ENCODE measurements at places on chromosomes 1 and 21. TPM values are rescaled to one million over a fixed set of nuclear protein-coding genes. Genes with fewer than 3 reads are reported as not detected.

- no peak for DNase-seq
Measured at GRCh38 chr1:157878059-157878458, 36.5 kb upstream of the CD5L start.

DNA sequence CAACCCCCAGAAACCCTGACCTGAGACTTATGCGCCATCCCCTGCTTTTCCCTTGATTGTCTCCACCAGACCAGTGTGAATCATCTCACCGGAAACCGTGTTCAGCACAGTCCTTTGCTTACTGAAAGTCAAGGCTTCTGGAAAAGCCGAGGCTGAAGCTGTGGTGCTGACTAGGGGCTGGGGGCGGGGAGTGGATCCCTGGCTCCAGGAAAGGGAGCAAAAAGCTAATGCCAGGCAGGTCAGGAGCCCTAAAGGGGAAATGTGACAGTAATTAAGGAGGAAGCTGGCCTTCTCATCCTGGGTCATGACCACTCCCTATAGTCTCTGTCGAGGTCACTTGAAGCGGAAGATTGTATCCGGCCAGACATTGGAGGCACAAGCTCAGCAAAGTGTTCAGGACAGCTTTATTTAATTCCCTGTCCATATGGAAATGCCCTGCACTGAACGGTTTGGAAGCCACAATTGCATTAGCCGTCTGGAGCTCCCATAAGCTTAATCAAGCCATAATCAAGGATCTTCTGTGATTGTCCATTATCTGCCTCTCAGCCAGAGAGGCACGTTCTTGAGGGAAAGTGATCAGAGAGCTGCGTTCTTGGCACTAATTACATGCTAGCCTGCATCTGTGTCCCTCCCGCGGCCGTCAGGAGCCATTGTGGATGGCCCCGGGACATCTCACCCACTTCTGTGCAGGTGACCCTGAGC lies 403.6 kb downstream of the RRAGC start:
- no peak for DNase-seq

GRCh38 chr1:209387271-209387968 lies 196.1 kb upstream of the CAMK1G start:
- DNase-seq: no peak

DNA sequence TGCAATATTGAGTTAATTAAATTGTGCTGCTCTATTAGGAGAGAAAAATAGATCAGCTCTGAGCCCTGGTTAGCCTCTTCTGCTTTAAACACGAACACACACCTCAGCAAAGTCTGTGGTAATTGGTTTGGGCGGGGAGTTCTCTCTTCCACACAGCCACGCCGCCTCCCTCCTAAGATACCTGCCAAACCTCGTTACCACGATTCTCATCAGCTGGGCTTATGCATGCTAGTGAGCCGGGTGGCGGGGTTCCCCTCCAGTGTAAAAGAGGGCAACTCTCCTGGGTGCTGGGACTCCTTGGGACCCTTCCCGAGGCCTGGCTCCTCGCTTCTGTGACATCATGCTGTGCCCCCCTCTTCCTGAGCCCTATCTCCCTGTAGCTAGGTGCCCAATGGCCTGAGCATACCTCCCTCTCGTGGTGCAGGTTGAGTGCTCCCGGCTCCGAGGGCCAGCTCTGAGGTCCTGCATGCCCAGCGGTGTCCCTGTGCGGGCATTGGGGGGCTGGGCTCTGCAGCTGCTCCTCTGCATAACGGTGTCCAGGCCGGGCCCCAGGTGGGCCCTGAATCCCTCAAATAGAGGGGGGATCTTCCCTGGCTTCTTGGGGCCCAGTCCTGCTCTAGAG lies 182.9 kb downstream of the PRDM16 start:
- no peak for DNase-seq

- DNase-seq: no peak
Measured at GRCh38 chr1:176602388-176603004, 139.5 kb downstream of the PAPPA2 start.

SPOCD1 gene
- polyA plus RNA-seq: 0.36 TPM

DNA sequence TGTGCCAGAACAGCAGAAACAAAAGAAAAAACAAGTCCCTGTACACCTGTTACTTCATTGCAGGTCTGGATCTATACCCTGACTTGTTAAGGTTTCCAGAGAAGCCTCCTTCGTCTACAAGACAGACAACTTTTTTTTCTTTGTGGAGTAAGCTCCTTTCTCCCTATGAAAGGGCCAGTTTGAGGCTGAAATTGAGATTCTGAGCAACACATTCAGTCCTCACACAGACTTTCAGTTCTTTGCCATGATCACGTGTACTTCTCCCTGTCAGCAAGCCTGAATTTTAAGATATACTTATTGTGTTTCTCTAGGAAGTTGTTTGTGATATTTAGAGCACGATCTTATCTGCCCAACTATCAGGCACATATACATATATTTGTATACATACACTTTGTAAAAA lies 374.0 kb downstream of the NTNG1 start:
- no peak for DNase-seq

DNA sequence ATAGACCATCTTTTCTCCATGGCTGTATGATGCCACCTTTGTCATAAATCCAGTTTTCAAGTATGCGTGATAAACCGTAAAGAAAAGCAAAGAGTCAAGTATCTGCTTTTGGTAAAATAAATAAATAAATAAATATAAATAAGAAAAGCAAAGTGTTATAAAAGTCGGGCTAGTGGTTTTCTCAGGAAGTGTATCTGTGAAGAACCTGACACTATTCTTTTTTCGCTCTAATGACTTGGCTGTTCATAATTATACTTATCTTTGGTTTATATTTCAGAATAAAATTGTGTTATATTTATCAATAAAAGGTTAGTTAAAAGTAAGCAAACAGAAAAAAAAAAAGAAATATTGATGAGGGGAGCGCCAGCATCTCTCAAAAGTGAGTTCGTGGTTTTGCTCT lies 594 bp upstream of the EXO5 start:
- DNase-seq: no peak

- DNase-seq: no peak
Measured at GRCh38 chr1:233518344-233518743, 95.6 kb upstream of the KCNK1 start.

DNA sequence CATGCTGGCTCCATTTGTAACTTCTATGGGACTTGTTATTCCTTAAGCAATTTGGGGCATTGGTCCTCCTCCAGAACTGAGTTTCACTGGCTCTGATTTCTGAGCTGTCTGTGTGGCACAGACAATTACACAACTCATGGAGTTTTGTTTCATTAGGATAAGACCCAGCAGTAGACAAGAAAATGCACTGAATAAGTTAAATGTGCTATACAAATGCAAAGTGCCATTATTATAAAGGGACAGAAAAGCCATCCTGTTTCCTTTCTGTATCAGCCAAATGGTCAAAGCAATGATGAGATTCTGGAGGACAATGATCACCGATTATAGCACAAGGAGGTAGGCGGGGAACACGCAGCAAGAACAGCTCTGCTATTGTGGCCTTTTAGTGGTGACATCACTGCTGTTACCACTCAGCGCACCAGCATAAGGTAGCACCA lies 81.9 kb downstream of the CNIH3 start:
- no peak for DNase-seq

- no peak for DNase-seq
Measured at GRCh38 chr1:94716965-94717364, 103.2 kb upstream of the SLC44A3 start.

DNA sequence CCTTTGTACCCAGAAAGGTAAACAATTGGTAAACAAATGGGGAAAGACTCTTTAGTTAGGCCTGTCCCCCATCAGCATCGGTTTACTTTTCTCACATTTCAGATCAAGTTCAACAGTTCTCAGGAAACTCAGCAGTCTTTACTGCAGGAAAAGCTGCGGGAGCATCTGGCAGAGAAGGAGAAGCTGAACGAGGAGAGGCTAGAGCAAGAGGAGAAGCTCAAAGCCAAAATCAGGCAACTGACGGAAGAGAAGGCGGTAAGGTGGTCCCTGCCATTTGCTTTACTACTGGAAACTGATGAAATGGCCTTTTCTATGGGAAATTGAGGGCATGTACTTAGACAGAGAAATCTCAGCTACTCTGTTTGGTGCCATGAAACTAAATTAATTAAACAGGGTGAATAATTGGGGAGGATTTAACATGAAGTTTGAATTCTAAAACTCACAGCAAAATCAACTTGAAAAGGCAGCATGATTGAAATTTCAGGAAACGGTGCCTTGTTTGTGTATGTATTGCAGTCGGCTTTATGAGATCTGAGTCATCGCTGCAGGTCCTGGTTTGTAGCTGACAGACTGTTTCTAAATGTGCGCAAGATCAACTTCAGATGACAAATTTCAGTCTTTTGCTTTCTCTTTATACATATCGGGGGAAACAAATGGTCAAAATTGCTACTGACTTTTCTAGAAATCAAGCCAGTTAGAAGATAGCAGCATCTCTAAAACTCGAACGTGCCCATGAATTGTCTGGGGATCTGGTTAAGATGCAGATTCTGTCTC lies 67.9 kb upstream of the EFHD2 start:
- DNase-seq: no peak

- DNase-seq: no peak
Measured at GRCh38 chr1:21696931-21697330, 27.8 kb upstream of the RAP1GAP start.

BGLAP gene
- 0.32 TPM for polyA plus RNA-seq

GIPC2 gene
- 1.3 TPM for polyA plus RNA-seq

DNA sequence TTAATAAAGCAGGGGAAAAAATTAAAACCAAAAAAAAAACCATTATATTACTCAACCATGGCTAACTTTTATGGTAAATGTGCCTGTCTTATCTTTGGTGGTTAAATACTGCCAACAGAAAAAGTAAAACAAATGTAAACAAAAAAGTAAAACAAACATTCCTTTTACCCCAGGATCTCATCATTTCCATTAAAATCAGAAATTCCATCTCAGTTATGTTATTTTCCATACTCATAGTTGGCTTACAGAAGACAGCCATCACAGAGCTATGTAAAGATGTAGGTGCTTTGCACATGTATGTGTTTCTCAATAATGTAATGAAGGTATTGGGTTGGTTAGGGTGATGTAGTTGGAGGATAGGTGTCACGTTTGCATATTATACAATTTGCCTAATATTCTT lies 185.0 kb downstream of the KCNK2 start:
- DNase-seq: no peak

CYP4A22 gene
- polyA plus RNA-seq: not detected

PGLYRP4 gene
- polyA plus RNA-seq: not detected

GPA33 gene
- 0.15 TPM for polyA plus RNA-seq

GRCh38 chr1:166338105-166338504 lies 171.3 kb upstream of the FAM78B start:
- DNase-seq: no peak

FCRL2 gene
- polyA plus RNA-seq: not detected

GRCh38 chr1:10459184-10459583 lies 9.4 kb downstream of the CORT start:
- DNase-seq: no peak

GRCh38 chr1:22705586-22705985 lies 5.1 kb upstream of the EPHB2 start:
- DNase-seq: no peak

VPS72 gene
- polyA plus RNA-seq: 31.2 TPM

PTPRF gene
- polyA plus RNA-seq: 4.0 TPM

DNA sequence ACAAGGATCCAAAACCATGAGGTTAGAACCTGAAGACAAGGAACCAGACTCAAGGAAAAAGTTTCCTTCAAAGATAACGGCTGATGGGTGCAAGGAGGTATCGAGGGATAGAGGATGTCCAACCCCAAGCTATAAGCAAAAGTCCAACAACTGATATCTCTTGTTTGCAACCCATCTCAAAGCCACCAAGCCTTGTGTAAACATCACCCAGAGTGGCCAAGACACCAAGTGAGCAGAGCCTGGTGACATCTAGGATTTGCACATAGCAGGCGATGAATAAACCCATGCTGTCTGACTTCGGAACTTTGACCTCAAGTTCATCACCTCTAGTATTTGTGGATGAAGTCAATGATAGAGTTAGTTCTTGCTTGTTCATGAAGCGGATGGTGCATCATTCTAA lies 180.7 kb downstream of the ETS2 start:
- no peak for DNase-seq

TEX35 gene
- polyA plus RNA-seq: not detected

Data from heart left ventricle (tissue), 16 donors.